Dorsolateral prefrontal cortex (tissue), 122 donors: ENCODE measurements at places on chromosomes 5 and 9. TPM values are rescaled to one million over a fixed set of nuclear protein-coding genes. Genes with fewer than 3 reads are reported as not detected.

Gene COX7C
- 353 TPM for total RNA-seq

- DNase-seq: peak; percentile 25
These were observed 364 bp downstream of the RPS6 start for GRCh38 chr9:19379697-19380046.

DNA sequence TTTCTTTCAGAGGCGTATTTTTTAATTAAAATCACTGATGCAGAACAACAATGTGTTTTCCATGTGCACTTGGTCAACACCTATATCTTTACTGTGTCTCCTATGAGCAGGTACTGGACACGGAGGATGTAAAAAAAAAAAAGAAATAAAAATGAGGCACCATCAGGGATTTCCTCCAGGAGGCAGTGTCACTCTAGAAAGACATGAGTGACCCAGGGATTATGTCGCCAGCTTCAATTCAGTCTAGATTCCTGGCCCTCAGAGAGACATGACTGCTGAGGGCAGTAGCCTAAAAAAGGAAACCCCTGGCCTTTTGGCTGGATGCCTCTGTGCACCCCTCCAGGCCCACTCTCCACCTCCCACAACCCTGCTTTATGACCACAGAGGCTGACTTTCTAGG, 18.3 kb upstream of the IL33 start:
- DNase-seq: no peak

- no peak for DNase-seq
These were observed 111.0 kb downstream of the PPP2R2B start for GRCh38 chr5:146767534-146767933.

Gene HRCT1
- 4.7 TPM for total RNA-seq

GRCh38 chr5:107670932-107671741, at the start of gene EFNA5:
EFNA5 (minus strand) TSS chr5:107670937.
- peak; percentile 53 for DNase-seq

DNA sequence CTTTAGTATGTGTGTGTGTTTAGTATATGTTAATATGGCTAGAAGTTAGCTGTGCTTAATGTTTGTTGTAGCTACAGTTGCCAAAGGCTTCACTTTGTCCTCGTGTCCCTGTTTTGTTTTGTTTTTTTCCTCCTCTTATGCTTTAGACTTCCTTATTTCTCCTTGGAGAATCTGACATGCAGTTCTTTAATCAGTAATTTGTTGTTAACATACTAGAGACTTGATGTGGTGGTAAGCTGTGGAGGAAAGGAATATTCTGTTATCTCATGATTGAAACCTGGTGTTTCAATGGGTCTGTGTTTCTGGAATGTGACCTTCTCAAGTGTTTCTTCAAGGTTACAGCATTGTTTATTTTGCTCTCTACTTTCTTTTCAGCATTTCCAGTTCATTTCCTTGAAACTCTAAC, 515.6 kb upstream of the ST8SIA4 start:
- DNase-seq: no peak
